Fibroblast of lung (primary cell): ENCODE measurements at places on chromosomes 16 and 17.

DNA sequence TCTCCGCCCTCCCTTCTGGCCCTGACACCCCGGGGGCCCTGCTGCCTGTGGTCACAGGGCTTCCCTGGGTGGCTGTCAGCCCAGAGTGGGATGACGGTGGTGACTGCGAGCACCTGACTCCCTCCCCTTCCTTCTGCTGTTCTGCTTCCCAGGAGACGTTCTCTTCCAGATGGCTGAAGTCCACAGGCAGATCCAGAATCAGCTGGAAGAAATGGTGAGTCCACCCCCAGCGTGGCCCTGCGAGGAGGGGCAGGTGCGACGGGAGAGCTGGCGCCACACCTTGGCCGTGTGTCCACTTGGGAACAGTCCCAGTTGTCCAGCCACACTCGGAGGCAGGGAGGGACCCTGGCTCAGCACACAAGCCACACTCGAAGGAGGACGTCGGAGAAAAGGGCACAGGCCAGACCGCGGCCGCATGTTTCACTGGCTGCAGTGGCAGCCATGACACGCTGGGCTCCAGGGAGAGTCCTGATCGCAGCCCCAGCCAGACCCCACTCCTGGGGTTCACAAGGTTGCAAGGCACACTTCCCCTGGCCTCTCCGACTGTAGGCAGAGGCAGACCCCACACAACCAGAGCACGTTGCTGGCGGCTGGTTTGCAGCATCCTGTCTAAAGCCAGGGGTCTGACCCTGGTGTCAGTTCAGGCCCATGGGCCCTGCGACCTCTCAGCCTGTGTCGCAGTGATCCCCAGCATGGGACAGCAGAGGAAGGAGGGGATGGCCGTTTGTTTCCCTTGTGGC lies 49.9 kb downstream of the BAIAP2 start:
- no peak for DNase-seq

GRCh38 chr17:3659541-3660111 lies 8.8 kb downstream of the TAX1BP3 start:
- peak; percentile 89 for DNase-seq

- no peak for DNase-seq
Measured at GRCh38 chr17:34135841-34136240, 119.2 kb upstream of the CCL2 start.

- DNase-seq: no peak
Measured at GRCh38 chr16:51418258-51418657, 267.2 kb upstream of the SALL1 start.

DNA sequence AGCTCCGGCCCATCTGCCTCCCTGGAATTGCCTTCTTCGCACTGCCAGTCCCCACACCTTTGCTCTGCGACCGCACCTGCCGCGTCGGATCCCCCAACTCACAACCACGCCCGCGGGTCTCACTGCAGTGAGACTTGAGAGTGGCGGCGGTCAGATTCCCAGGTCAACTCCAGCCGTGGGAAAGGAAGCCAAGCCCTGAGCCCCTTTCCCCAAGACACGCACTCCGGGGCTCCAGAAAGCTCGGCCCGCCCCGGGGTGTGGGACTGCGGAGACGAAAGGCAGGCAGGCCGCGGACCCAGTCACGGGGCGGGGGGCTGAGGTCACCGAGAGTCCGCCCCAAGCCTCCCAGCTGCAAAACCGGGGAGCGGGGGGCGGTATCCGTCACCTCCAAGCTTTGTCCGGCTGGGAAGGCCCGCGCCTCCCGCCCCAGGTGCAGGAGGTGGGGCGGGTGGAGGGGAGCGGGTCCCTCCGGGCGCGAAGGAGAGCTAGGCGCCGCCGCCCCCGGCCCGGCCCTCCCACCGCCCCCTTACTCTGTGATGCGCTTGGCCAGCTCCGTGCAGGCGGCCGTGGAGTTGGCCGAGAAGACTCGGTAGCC lies 615 bp downstream of the PRPSAP1 start:
- DNase-seq: no peak

- no peak for DNase-seq
Measured at GRCh38 chr17:14575471-14575953, 274.6 kb downstream of the HS3ST3B1 start.

DNA sequence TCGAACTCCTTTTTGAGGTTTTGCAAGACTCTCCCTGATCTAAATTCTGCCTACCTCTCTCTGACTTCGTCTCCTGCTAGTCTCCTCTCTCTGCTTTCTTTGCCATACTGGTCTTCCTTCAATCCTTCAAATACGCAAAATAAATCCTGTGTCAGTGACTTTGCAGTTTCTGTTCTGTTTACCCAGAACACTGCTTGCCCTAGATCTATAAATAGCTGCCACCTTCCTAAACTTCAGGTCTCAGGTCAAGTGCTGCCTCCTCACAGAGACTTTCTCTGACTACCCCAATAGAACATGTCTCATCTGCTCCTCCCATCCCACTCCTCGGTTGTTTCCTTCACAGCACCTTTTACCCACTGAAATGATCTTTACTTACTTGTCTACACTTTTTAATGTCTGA lies 78.9 kb downstream of the TRIM37 start:
- DNase-seq: no peak
